ENCODE measurements at places on chromosomes 12 and 14.
A peak's percentile ranks its signal among the peaks of the same experiment; 100 is the strongest.

DNA sequence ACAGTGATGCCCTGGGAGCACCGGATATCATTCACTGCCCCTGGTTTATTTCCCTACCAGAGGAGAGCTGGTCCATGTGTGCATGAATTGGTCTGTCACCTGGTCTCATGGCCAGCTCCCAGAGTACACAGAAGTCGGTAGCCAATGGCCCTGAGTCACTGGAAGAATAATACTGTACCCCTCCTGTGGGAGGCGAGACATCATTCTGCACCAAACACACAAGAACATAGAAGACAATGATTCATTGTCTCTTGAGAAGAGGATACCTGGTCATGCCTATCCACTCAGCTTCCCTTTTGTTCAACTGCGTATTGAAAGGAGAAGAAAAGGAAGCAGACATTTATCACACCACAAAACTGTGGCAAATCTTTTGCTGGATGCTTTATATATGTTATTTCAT lies 216.2 kb downstream of the DPF3 start:
- no peak for DNase-seq

- DNase-seq, result no peak
Observed at GRCh38 chr14:100673085-100673806, 53.4 kb upstream of the DLK1 start.

DNA sequence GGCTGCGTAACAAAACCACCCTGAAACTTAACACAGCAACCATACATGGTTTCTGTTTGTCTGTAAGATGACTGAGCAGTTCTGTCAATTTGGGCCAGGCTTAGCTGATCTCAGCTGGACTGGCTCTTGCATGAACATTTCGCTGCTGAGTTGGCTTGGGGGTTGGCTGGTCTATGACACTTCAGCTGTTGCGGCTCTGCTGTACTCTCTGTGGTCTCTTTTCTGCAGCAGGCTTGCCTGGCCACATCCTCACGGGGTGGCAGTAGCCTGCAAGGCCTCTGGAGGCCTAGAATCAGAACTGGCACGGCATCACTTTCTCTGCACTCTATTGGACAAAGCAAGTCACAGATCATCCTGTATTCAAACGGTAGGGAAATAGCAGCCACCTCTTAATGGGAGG lies 216.2 kb downstream of the BCL11B start:
- no peak for DNase-seq

GRCh38 chr12:19245106-19245505 lies 115.6 kb downstream of the PLEKHA5 start:
- no peak for DNase-seq

DNA sequence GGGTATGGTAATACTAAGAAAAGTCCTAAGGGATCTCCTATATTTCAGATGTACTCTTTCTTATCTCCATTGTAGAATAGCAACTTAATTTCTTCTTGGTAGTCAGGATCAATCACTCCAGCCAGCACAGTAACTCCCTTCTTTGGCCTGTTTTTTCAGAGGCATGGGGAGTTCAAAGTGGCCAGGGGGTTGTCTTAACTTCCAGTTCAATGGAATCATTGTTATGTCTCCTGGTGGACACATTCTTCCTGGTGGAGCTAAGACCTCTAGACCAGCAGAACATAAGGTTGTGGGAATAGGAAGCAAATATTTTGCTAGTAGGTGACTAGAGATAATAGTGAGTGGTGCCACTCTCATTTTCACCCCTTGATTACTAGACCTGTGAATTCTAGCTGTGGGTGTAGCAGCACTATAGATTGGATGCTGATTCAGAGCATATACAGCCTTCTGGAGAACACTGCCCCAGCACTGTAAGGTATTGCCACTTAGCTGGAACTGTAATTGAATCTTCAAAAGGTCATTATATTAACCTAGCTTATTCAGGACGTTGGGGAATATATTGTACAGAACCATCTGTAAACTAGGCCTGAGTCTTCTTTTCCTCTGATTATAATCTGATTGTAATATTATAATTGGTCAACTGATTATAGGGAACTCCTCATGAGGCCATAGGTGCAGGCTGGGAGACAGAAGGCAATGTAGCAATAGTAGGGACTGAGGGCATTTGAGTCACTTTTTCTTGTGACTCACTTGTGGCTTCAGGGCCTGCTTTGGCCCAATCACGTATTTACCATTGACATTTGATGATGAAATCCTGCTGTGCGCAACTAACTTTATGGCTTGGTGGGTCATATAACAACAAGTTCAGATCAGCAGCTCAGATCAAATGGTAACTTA lies 60.2 kb upstream of the ATP2B1 start:
- DNase-seq, result peak; percentile 95

DNA sequence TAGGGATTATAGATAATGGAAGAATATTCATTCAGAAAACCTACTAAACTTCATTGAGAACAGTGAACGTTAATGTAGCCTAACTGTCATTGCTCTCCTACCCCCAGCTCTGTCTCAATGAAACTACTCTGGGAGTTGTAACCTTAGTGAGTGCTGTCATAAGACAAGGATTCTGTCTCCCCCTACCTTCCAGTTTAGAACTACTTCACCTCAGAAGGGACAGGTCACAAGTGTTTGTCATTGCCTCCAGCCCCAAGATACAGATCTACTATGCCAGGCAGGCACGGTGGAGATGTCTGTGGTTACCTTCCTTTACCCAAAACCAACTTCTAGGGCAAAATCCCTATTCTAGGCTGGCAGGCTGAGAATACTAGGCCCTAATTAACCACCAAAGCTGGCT lies 833.1 kb upstream of the SEL1L start:
- no peak for DNase-seq

DNA sequence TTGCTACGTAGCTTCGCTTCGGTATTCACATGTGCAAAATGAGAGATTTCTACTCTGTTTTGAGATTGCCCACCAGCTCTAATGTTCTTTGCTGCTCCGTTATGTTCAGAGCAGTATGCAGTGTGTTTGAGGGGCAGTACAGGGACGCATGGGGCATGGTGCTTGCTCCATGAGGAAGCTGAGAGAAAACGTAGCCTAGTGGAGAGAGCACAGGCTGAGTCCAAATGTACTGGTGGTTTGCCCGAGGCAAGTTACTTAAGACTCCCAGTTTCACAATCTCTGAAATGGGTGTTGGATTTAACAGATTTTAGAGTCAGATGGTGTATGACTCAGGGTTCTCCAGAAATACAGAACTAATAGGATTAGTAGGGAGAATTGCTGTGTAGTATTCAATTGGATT lies 310.5 kb downstream of the ETNK1 start:
- no peak for DNase-seq

DNA sequence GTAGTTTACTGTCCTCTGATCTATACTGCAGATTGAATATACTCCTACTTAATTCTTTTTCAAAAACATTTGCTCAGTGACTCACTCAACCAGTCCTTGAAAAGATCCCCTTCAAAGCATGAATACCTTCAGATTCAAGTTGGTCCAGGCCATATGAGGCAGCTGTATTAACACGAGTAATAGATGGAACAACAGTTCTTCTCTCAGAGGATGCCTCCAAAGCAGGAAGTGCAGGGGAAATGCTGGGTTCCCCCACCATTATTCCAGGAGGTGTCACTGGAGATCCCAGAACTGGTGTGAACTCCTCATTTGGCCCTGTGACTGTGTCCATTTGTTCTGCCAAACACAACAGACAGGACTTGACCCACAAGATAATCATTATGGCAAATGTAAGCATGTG lies 20.6 kb downstream of the ARMH4 start:
- no peak for DNase-seq

- DNase-seq, result no peak
Observed at GRCh38 chr14:77436042-77436441, 12.7 kb upstream of the NOXRED1 start.

GRCh38 chr12:84793558-84794367 lies 118.8 kb downstream of the SLC6A15 start:
- DNase-seq, result no peak

DNA sequence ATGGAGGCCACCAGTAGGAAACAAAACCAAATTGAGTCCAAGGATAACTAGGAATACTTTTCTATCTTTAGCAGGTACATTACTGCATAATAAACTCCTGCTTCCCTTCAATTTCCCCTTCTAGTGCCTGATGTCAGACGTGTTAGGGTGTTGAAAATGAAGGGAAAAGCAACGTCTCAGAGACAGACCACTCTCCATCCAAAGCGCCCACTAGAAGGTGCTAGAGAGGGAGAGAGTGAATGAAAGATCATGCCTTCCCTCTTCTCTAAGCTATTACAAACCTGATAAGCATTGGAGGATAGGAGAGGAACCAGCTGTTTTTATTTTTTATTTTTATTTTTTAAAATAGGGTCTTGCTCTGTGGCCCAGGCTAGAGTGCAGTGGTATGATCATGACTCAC lies 64.1 kb downstream of the ZNF641 start:
- DNase-seq, result no peak

DNA sequence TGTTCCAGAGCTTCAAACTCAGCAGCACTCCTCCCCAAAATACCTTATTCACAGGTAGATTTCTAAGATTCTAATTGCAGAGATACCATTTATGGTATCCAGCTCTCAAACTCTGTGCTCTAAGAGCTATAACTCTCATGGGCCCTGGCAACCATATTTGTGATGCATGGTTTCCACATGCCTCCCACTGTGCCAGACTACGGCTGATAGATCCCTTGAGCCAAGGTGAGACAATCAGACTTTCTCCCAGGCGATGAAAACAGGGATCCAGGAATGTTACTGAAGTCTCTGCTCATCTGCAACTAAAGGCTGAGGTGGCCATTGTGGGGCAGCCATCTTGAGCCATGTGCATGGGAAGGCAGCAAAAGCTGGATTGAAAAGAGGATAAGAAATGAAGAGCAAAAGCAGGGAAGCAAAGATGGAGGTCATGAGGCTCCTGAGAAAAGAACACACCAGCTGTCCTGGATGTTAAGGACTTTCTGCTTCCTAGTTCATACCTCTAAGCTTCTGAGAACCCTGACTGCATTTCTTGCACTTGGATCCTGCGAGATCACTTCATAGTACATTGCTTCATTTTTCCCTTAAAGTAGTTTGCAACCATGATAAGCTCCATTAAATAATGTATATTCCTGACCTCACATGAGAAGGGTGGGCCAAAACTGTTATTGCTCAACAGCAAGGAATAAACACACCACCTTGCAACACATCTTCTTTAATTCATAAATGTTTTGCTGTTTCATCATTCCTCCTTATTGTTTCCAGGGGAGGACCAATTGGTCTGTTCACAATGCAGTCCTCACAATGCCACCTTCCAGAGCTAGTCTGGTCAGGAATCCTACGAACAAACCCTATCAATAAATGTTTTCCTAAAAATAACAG lies 5.4 kb downstream of the EGLN3 start:
- no peak for DNase-seq

DNA sequence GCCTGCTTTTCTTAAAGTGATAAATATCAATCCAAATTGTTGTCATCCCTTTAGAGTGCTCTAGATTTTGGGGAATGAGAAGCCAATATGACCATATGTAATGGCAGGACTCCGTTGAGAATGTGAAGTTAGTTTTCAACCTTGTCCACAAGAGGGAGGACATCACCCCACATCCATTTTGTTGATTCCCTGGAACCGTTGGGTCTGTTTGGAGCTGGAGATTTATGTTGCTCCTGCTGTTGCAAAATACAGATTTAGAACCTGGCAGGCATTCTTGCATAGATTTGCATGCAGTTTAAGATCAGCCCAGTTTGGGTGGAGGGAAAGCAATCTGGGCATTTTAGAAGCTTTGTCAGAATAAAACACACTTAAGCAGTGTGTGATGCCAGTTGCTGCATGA lies 620.1 kb downstream of the NRXN3 start:
- no peak for DNase-seq

- DNase-seq, result no peak
Observed at GRCh38 chr12:7210642-7211151, 21.2 kb downstream of the PEX5 start.

- DNase-seq, result no peak
Observed at GRCh38 chr12:59744564-59744963, 148.7 kb downstream of the SLC16A7 start.

GRCh38 chr14:73741386-73741875 lies 27.2 kb upstream of the PNMA1 start:
- no peak for DNase-seq

DNA sequence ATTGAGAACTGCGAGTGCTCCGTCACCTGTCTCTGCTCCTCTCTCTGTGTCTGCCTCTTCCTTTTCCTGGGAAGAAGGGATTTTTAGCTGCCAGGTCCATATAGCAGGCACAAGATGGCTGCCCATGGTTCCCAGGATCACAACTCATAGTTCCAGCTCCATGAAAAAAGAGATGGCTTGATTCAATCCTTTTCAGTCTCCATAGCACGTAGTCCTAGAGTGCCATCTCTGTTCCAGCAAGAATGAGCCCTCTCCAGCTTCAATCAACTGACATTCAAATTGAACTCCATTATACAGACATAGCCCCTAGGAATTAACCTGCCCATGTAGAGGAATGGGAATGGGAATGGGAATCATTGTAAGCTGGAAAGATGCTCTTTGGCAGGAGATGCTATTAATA lies 34.7 kb upstream of the RTRAF start:
- DNase-seq, result no peak

- DNase-seq, result no peak
Observed at GRCh38 chr14:75804570-75805275, 143.7 kb downstream of the TTLL5 start.

All from GM04504 (cell line).